T-helper 2 cell (primary cell): ENCODE measurements at places on chromosomes 3 and 15.

GRCh38 chr15:70291305-70292075 is 193.8 kb upstream of the TLE3 start:
- DNase-seq = no peak

DNA sequence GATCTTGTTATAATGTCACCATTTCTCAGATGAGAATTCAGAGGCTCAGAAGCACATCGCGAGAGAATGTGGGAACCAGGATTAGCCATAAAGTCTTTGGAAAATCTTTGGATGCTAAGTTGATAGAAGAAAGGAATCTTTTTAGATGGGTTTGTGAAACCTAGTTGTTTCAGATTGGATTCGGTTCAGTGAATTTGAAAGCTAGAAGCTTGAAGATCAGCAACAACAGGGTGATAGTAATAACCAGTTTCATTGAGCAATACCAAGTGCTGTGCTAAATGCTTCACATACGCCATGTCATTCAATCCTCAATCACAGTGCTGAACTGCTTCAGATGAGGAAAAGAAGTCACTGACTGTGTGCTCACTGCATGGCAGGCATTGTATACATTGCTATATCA is 47.4 kb upstream of the MITF start:
- DNase-seq = no peak

- DNase-seq = no peak
Measured at GRCh38 chr15:38589502-38589901, 24.9 kb upstream of the RASGRP1 start.

GRCh38 chr3:150349314-150350097 is 58.6 kb upstream of the TSC22D2 start:
- DNase-seq = no peak

DNA sequence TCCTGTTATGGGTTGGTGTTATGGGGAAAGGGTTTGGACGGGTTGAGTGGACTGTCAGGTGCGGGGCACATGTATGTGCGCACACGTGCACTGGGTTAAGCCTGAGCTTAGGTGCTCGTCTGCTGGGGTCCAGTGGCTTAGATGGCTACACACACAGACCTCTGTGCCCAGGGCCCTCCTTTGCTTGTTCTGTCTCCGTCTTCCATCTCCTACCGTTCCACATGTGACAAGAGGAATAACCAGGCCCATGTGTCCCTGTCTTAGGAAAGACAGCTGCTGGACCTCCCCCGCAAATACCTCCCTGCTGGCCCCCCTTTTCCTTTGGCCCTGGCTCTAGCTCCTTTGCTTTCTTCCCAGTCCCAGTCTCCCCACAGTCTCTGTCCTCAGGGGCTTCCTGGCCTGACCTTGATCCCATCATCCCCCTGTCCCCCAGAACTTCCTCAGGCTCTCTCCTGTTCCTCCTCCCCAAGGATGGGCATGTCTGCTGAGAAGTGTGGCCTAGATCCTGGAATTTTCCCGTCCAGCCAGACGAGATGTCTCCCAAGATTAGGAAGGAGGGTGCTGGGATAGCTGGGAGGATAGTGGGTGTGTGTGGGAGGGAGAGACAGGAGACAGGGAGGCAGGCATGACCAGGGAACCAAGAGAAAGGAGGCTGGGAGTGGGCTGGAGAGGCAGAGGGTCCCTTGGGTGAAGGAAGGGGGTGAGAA is 797 bp upstream of the THPO start:
- DNase-seq = no peak

DNA sequence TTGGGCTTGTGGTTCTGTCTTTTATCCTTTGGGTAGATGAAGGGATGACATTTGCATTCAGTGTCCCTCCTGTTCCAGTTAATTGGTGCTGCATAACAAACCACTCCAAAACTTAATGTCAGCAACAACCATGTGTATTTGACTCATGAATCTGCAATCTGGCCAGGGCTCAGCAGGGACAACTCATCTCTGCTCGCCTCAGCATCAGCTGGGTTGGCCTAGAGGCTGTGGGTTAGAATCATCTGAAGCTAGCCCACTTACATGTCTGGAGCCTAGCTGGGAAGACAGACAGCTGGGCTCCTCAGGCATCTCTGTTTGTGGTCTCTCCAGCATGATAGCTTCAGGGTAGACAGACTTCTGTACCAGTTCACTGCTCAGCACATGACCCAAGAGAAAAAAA is 92.0 kb downstream of the TMEM108 start:
- no peak for DNase-seq

GRCh38 chr15:96354731-96355567 is 24.4 kb downstream of the NR2F2 start:
- DNase-seq = no peak

GRCh38 chr3:63724987-63725386 is 72.5 kb downstream of the SNTN start:
- DNase-seq = no peak

DNA sequence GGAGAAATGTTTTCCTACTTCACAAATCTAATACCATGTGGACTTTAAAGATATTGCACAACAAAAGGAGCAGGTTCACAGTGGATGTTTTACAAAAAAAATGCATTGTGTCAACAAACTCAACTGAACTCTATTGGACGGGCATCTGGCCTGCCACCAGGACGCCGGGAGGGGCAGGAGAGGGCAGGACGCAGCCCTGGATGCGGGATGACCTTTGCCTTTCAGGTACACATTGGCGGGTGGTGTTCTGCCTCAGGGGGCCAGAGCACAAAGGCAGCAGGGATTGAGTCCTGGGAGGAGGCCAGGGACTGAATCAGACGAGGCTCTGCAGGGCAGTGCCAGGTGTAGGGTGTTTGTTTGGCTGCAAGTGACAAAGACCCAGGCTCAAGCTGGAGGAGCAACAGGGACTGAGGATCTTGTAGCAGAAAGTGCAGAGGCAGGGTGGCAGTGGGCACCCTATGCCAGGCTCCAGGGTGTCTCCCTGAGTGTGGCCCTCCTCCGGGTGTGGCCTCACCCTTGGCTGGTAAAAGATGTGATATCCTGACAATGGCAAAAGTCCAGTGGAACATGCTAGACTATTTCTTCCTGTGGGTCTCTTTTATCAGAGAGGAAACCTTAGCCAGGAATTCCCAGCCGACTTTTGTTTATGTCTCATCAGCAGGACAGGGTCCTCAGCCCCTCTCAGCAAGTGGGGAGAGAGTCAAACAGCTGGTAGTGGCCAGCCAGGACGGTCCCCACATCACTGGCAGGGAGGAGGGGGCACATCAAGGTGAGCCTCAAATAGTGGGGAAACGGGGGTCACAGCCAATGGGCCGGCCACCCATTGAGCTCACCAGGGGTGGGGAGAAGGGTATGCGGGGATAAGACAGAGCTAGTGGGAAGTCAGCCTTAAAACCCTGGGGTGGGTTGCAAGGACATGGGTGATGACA is 29.7 kb upstream of the KLF13 start:
- DNase-seq = no peak

DNA sequence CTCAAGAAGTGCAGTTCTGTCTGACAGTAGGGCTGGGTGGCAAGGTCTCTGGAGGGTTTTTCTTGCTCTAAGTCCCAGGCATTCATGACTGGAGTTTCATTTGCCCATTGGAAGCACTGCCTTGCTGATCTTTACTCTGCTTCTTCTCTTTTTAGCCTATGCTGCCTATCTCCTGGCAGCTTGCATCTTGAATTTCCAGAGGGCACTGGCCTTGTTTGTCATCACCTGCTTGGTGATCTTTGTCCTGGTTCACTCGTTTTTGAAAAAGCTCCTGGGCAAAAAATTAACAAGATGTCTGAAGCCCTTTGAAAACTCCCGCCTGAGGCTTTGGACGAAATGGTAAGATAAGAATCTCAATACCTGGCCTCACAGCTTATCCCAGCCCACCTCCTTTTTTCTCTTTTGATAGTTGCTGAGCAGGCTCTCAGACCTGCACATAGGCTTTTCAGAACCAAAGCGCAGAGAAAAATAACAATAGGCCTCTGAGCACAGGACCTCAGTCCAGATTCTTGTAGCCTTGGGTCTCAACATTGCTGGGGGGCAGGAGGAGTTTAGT is 10.9 kb downstream of the SLC28A2 start:
- DNase-seq = no peak

GRCh38 chr3:100124201-100124761 is 10.0 kb upstream of the FILIP1L start:
- DNase-seq = no peak

GRCh38 chr3:61454006-61454585 is 107.3 kb upstream of the PTPRG start:
- no peak for DNase-seq

DNA sequence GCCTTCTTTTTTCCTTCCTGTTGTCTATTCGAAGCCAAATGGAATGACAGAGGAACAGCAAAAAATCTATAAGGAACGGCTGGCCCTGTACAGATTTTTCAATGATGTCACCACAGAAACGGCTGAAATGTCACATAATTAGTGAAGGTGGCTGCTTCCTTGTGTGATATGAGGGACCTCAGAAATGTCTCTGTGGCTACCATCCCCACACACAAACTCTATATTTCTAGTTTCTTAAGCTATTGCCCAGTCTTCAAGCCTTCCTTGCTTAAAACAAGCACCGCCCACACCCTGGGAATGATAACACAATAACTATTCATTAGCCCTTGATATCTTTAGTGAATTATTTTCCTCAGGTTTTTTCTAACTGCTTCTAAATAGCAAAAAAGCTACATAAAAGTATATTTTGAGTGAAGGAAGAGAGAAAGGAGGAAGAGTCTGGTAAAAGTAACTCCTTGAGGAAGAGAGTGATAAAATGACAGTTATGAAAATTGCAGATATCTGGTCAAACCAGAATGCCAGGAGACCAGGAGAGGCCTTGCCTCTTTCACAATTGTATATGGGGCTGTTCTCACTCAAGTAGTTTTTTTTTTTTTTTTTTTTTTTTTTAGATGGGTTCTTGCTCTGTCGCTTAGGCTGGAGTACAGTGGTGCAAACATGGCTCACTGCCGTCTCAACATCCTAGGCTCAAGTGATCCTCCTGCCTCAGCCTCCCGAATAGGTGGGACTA is 38.7 kb downstream of the FMN1 start:
- DNase-seq = no peak

DNA sequence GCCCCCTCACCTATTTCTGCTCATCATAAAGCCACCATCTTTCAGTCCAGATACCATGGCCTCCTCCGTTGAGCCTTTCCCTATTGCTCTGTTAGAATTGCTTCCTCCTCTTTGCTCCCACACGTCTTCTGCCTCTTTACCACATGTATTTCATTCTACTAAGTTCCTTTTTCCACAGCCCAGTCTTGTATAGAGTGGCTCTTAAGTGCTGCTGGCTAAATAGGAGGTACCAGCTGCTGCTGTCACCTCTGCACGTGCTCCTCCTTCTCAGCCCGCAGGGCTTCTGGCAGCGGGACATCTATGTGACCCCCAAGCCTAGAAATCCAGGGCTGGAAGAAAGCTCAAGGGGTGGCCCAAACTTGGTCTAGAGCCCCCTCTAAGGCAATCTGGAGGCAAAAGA is 38.8 kb upstream of the PLXND1 start:
- DNase-seq = no peak

DNA sequence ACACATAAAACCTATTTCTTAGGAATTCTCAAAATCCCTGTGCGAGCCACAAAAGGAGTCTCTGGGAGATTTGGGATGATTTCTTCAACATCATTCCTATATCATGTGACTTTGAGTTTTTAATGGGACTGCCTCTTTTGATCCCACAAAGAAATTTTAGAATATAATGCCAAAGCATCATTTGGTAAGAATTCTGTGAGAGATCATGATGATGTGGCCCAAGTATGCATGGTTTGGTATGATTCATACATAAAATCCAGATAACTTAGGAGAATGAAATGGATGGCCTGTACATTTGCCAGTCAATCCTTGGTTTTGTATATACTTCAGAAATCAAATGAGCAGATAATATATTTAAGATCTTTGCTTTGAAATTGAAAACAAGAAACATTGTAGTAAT is 61.3 kb downstream of the UBE2E2 start:
- no peak for DNase-seq

DNA sequence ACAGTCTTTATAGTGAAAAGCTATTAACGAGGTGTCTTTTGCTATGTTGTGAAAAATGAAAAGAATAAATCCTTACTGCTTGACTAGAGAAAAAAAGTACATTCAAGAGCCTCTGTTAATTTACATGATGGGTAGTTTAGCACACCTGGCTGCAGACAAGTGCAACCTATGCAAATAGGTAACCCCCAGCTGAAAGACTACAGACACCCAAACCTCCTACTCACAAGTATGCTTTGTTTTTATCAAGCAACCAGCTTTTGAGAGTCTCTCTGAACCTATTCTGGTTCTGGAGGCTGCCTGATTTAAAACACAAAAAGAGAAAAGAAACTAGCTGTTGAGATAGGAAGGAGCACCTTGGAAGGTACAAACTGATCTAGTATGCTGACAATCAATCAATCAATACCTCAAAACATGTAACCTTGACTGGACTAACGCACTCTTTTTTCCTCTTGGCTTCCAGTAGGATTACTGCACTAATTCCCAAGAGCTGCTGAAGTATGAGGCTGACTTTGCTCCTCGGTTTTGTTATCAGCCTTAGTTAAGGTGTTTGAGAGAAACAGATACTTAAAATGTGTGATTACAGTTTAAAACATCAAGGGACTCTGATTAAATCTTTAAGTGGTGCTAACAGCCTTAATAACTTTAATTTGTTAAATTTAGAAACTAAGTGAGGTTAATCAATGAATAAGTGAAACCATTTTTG is 63.6 kb downstream of the OSBPL10 start:
- no peak for DNase-seq

DNA sequence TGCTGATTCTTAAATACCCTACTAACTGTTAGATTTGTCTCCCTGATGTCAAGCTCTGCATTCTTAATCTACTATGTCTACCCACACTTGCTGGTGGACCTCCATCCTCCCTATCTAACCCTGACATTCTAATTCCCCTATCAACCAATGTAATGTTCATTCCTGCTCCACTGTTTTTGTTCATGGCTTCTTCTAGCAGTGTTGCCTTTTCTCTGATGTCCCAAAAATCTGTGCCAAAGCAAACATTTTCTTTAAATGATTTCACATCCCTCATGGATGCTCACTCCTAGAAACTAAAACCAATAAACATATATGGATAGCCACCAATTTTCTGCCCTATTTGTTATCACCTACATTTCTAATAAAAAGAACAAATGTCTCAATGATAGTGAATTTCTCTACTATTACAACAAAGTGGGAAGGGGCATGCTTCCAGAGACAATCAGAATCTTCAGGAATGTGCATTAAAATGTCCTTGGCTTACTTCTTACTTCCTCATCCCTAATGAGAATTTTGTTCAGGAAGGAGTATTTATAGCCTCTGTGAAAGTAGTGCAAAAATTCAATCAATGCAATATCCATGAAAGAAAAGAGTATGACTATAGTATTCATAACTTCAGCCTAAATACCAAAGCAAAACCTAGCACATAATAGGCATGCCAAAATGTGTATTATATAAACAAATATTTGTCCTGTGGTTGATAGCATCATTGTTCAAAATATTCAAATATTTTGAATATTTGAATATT is 273.3 kb downstream of the ZNF385D start:
- no peak for DNase-seq

DNA sequence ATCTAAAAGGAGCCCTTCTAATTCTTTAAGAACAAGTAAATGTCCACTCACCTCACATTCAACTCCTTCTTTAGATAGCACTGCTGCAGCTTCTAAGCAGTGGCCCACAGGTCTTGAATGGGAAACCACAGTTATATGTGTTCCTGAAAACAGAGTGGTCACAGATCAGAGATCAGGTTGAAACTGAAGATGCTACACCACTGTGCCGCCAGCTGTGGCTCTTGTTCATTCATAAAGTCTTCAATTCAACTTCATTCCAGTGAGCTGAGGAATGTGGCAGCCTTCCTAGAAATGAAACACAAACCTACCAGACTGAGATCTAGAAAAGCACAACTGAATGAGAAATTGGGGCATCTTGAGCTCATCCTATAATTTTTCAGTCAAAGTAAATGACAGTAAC is 4.0 kb downstream of the PDHB start:
- DNase-seq = no peak

GRCh38 chr3:32910954-32911353 is 40.5 kb upstream of the CCR4 start:
- no peak for DNase-seq
